GM04504 (cell line): ENCODE measurements at places on chromosomes 5 and 9.
A peak's percentile ranks its signal among the peaks of the same experiment; 100 is the strongest.

DNA sequence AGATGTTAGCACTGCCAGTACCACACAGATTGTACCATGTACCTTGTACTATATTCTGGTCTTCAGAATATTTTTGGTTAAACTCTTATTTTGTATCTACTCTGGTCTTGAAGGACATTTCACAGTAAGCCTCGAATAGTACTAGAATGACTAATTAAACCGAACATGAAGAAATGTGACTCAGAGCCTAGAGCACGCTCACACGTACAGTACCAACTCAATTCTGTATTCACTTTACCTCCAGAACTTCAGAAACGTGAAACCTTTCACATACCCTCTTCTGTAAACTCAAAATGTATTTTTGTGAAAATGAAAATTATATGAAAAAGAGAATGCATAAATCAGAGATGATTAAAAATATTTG is 112.8 kb downstream of the MVB12B start:
- DNase-seq: peak; percentile 28

DNA sequence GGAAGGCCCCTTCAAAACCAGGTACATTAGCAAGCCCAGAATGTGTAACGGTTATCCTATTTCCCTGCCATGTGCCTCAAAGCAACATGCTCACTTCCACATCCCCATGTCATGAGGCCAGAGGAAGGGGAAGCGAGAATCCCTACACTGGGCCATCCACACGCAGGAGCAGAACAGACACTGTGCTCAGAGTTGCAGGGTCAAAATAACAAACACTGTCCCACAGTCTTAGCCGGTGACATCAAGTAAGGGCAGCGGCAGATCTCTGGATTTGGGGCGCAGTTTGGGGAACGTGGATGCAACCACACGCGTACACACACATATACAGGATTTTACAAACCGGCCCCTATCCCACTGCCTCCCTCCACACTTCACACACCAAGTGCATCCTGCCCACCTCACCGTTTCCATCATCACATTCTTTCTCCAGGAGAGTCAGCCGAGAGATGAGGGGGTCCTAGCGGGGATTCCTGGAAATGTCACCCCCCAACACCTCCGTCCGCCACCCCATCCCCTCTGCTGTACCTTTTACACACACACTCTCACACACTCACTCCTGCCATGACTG is 776 bp downstream of the APBA1 start:
- no peak for DNase-seq

GRCh38 chr5:53923961-53924360 is 363.5 kb downstream of the NDUFS4 start:
- DNase-seq: no peak

- DNase-seq: peak; percentile 40
Observed at GRCh38 chr5:137072361-137073115, 426.6 kb downstream of the SPOCK1 start.

GRCh38 chr5:101788797-101789196 is 507.3 kb downstream of the SLCO4C1 start:
- DNase-seq: no peak

DNA sequence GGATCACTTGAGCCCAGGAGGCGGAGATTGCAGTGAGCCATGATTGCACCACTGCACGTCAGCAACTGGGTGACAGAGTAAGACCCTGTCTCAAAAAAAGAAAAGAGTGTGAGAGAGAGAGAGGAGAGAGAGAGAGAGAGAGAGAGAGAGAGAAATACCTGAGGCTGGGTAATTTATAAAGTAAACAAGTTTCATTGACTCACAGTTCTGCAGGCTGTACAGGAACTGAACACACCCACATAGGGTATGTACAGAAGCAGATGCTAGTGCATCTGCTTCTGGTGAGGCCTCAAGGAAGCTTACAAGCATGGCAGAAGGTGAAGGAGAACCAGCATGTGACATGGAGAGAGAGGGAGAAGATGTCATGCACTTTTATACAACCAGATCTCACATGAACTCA is 46.4 kb upstream of the CHD1 start:
- DNase-seq: no peak
